ENCODE measurements at places on chromosomes 2 and 18.

DNA sequence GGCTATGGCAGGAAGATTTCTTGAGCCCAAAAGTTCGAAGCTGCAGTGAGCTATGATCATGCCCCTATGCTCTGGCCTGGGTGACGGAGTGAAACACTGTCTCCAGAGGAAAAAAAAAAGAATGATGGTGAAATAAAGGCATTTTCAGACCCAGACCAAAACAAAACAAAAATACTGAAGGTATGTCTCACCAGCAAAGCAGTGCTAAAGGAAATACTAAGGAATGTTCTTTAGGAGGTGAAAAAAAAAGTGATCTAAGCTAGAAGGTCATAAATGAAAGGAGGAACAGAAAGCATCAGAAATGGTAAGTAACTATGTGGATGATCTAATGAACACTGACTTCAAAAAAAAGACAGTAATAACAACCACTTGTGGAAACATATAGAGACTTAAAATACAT, 18.7 kb downstream of the SS18 start:
- DNase-seq = no peak

GRCh38 chr18:35369126-35369525, 8.0 kb downstream of the ZNF396 start:
- no peak for DNase-seq

DNA sequence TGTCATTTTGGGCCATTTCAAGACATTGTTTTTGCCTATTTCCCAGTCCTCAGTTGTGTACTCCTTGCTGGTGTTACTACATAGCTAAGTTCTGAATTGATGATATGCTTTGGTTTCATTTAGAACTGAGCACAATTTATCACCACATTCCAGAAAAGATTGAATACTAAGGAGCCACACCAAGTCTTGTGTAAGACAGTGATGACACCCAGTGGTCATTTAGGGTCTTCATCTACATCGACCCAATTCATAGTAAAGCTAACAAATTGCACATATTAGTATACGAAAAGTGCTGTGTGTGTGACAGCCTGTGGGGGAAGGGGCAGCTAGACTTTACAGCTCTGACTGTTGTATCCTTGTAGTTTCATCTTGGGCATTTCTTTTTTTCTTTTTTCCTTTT, 10.9 kb upstream of the DLX2 start:
- no peak for DNase-seq

GRCh38 chr2:37982847-37983246, 57.8 kb downstream of the RMDN2 start:
- no peak for DNase-seq

- DNase-seq = no peak
These were observed 236.1 kb upstream of the SIX3 start for GRCh38 chr2:44705356-44705755.

DNA sequence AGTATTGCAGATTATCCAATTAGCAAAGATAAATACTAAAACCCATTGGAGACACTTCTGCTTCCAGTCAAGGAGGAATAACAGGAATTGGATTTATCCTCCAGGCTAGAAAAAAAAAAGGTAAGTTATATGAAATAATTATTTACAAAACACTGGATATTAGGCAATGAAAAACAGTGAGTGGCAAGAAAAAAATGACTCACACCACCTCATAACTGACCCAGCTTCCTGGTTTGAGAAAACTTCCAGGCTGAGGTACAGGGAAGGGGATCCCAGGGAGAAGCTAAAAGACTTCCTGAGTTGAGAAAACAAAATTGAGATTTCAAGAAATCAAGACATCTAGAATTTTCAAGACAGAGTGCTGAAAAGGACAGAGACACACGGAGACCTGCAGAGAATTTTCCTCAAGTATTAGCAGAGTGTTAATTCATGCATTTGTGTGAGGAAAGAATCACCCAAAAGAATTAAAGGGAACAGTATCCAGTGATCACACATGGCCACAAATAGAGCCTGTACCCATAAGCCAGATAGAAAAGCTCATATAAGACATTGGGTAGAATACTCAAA, 17.4 kb downstream of the SRD5A2 start:
- no peak for DNase-seq

DNA sequence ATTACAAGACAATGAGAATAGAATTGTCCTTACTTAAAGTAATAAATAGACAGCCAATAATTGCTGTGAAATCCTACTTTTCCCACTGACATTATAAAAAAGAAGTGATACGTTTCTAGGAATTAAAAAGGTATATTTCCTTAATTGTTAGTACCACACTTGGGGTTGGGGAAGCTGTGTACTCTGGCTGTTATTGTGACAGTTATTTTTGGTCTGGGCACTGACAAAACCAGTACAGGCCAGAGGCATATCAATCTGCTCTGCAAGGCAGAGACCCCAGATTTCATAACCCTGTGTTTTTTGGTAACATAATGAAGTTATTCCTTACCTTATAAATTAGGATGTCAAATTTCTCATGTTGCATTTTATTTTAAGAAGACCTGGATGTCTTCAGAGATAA, 66.5 kb downstream of the RAB10 start:
- DNase-seq = no peak

DNA sequence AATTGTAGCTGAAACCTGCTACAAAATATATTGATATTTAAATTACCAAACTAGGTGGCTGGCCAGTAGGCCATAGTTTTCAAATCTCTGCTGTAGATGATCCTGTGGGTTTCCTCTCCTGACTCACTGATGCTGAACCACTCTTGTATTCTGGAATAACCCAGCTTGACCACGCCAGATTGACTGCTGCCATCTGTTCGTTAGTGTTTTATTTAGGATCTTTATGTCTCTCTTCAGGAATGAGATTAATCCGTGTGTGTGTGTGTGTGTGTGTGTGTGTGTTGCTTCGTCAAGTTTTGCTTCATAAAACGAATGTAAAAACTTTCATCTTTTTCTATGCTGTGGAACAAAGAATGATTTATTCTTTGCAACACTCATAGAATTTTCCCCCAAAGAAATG, 187.1 kb downstream of the DYSF start:
- DNase-seq = no peak

- no peak for DNase-seq
These were observed 474.1 kb downstream of the IRS1 start for GRCh38 chr2:226325526-226325925.

- DNase-seq = no peak
These were observed 24.7 kb downstream of the DGKD start for GRCh38 chr2:233379034-233379433.

- no peak for DNase-seq
These were observed 319.8 kb upstream of the FIGN start for GRCh38 chr2:164055623-164056022.

- DNase-seq = no peak
These were observed 61.1 kb downstream of the HK2 start for GRCh38 chr2:74895001-74895400.

- DNase-seq = no peak
These were observed 242.8 kb downstream of the NEDD4L start for GRCh38 chr18:58286632-58287352.

Measured in stimulated activated CD8-positive, alpha-beta memory T cell treated with anti-CD3 and anti-CD28 coated beads, Interleukin-15, amount 100 ng/mL, for 24 hours (primary cell).